ENCODE measurements at places on chromosomes 6 and 20.
A peak's percentile ranks its signal among the peaks of the same experiment; 100 is the strongest.

GRCh38 chr6:140018588-140018987, 644.1 kb upstream of the CITED2 start:
- peak; percentile 87 for DNase-seq

- DNase-seq: no peak
These were observed 66.2 kb upstream of the RALGAPA2 start for GRCh38 chr20:20778676-20779075.

- no peak for DNase-seq
These were observed 33.6 kb upstream of the NOP56 start for GRCh38 chr20:2618815-2619214.

- peak; percentile 43 for DNase-seq
These were observed 689 bp upstream of the BLOC1S5 start for GRCh38 chr6:8064638-8065518.

DNA sequence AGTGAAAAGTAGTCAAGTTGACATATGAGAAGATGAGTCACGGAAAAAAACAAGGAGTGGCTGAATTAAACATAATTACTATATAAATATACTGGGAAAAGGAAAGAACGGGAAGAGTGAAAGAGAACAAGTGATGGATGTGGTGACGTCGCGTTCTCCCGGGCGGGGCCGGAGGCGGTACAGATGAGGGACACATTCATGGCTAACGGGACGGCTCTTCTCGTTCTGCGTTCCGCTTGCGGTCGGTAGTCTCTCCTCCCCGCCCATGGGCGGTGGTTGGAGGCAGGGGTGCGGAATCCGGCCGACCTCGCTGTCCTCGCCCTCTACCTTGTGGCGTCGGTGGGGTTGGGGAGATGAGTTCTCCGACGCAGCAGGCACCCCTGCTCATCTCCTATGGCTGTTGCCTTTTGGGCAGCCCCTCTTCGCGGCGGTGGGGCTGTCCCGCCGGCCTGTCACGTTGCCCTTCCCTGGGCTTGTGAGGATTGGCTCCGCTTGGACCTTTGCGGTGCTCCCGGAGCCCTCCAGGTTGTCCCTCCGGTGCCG, 22.5 kb downstream of the HLA-G start:
- DNase-seq: peak; percentile 16

DNA sequence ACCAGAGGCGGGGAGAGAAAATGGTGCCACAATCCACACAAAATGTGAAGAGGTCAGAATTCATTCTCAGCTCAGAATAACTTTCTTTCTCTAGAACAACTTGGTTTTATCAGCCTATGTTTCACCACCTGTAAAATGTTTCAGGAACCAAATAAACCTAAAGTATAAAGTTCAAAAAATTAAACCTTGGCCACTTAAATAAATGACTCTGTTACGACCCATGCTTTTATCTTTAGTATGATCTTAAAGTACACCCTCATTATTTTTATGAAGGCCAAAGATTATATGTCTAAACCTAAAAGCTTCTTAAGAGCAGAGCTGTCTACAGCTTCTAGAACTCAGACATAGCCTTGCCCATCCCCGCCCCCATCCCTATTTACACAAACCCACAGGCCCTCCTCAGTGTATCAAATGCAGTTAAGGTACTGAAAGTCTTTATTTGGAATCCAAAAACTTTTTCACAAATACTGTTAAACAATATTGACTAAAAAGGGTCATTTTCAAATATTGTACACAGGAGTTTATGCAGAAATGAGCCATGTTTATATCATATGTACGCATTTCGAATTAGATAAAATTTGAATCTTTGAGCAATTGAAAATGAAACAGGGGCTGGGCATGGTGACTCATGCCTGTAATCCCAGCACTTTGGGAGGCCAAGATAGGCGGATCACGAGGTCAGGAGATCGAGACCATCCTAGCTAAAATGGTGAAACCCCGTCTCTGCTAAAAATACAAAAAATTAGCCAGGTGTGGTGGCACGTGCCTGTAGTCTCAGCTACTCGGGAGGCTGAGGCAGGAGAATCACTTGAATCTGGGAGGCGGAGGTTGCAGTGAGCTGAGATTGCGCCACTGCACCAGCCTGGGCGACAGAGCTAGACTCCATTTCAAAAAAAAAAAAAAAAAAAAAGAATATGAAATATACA, 5.7 kb upstream of the NHSL1 start:
- no peak for DNase-seq

- DNase-seq: no peak
These were observed 19.2 kb downstream of the TUBB2B start for GRCh38 chr6:3208098-3208774.

DNA sequence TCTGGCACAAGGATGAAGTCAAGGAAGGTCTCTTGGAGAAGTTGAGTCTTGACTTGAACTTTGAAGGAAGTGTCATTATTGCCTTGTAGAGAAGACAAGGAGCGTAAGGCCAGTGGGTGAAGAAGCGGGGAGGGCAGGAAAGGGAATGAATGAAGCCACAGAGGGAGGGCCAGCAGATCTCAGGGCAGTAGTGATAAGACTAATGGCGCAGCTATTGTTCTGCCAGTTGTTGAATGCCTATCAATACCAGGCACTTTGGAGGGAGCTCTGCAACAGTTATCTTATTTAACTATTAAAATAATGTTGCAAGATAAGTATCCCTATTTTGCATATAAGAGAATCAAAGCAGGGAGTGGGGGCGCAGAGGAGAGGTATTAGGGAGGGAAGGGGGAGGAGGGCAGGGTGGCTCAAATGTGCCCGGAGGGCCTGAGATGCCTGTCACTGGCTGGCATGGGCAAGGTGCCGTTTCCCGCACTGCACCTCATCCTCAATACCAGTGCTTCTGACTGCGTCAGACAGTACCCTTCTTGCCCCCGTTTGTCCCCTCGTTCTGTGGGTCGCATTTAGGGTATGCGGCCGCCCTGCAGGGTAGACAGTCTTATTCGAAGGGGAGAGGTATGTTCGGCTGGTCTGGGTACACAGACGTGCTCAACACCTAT, 109.8 kb downstream of the ZDHHC14 start:
- no peak for DNase-seq

GRCh38 chr6:44415449-44415848, 27.9 kb downstream of the CDC5L start:
- DNase-seq: no peak

DNA sequence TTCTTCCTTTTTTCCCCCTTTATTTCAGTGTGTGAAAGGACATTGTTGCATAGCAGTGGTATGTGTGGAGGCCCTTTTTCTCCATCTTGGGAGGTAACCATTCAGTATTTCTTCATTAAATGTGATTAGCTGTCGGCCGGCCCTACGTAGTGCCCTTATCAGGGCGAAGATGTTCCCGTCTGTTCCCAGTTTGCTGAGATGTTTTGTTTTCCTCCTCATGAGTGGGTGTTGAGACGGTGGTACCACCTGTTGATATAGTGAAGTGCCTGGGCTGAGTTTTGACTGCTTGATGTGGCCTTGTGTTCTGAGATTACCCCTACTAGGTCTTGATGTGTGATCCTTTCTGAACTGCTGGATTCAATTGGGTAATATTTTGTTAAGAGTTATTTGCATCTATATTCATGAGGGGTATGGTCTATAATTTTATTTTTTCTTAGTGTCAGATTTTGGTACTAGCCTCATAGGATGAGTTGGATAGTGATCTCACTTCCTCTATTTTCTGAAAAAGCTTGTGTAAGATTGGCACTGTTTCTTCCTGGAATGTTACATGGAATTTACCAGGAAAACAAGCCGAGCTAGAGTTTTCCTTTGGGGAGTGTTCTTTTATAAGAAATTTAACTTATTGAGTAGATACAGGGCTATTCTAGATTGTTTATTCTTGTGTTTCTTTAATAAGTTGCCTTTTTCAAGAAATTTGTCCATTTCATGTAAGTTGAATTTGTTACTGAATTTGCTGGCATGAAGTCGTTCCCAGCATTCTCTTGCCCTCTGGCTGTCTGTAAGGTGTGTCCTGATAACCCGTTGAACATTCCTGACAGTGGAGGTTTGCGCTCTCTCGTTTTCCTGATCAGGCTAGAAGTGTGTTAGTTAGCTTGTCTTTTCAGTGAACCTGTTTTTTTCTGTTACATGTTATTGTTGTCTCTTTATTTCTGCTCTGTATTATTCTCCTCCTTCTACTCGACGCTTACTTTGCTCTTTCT, 4.3 kb downstream of the MTG2 start:
- no peak for DNase-seq

DNA sequence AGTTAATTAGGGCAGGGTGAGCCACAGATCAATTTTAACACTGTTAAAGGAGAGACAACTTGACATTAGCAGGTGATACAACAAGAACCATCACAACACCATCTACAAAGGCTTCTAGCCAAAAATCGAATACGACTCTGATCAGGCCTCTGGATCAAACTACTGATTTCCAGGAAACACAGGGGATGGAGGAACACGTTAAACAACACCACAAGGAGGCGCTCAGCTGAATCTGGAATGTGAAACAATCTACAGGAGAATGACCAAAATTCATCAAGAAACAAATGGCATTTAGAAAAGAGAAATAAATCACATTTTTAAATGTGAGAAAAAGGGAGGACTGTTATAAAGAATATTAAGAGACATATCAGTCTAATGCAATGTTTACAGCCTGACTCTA, 13.5 kb upstream of the MAFB start:
- DNase-seq: no peak

DNA sequence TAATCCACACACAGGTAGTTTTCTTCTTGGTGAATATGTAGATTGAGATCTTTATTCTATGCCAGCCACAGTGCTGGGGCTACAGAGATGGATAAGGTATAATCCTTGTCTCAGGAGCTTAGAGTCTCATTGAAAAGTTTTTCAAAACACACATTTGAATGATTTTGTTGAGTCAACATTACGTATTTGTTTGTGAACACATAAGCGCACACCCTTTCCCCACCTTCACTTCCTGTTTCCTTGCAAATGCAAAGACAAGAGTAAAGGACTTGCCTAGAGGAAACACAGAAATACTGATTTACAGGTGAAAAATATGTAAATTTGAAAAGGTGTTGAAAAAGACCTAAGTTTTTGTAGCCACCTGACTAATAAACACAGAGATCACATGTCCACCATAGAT, 27.8 kb downstream of the VAPB start:
- no peak for DNase-seq

- no peak for DNase-seq
These were observed 12.8 kb upstream of the CHRNA4 start for GRCh38 chr20:63373996-63374395.

DNA sequence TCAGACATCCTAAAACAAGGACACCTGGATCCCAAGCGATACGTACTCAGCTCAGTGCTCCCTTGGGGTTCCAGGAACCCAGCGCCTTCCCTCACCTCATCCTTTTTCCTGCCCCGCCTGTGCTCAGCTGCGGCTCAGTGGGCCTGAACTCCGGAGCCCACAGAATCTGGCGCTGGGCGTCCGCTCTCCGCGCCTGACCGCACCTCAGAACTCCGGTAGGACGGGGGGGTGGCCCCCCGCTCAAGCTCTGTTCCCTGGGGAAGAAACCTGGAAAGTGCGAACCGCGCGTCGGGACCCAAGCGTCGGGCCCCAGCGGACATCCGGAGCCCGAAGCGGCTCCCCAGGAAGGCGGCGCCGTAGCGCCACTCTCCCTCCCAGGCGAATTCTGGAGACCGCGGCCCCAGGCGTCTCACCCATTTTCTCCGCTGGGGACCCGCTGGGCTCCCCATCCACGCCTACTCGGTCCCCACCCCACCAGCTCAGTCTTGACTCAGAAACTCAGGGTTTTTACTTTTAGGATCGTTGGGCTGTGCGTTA, 336 bp upstream of the LY6G5C start:
- peak; percentile 32 for DNase-seq

DNA sequence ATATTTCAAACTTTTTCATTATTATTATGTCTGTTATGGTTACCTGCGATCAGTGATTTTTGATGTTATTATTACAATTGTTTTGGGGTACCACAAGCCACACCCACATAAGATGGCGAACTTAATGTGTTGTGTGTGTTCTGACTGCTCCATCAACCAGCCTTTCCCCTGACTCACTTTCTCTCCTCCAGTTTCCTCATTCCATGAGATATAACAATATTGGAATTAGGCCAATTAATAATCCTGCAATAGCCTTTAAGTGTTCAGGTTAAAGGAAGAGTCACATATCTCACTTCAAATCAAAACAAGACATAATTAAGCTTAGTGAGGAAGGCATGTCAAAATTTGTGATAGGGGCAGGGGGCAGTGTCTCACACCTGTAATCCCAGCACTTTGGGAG, 16.3 kb upstream of the POPDC3 start:
- no peak for DNase-seq

DNA sequence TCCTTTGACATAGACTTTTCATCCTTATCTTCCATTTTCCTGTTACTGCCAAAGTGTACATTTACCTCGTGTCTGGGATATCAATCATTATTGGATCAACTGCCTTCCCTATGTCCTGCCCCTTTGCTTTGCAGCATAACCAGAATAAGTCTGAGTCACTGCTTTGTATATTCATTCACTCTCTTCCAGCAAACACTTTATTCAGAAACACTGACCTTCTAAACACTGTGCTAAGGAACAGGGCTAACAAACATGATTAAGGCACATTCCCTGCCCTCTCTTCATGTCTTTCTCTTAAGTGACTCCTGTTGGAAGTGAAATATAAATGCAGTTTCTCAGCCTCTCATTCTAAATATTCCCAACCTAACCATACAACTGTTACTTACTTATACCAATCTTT, 66.9 kb downstream of the COL19A1 start:
- DNase-seq: no peak

DNA sequence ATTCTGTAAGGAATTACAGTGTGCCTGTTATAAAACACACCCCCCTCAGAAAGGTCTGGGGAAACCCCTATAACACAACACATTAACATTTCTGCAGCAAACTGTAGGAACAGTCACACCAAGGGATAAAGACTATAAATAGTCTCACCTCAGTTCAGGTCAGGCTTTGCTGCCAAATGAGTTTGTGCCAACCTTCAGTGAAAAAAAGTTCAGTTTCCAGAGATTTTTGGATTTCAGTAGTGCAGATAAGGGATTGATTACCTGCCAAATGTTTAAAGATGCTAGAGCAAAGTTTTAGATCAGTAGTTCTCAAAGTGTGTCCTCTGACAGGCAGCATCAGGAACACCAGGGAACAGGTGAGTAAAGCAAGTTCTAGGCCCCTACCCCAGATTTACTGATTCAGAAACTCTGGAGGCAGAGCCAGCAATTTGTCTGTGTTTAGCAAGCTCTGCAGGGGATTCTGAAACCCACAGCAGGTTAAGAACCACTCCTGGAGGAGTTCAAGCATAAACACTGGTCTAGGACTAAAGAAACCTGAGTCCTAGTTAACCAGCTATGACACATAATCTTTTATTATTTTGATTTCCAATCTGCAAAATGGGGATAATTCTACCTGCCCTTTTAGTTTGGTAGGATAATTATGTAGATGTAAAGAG, 111.0 kb downstream of the RCAN2 start:
- no peak for DNase-seq

DNA sequence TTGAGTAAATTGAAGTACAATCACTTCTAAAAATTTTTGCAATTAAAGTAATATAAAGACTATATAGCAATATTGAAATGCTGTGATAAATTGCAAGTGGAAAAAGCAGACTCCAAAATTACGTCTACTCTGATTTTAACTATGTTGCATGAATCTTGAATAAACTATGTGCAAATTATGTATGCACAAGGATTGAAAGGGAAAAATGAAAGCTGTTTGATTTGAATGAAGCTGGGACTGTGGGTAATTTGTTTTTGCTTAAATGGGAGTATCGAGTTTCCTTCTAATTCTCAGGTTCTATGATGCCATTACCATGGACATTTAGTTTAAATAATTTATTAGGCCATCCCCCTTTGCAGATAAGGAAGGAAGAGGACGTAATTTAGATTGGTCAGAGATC, 198.7 kb upstream of the MYLIP start:
- no peak for DNase-seq

GRCh38 chr6:70398783-70399728, 14.3 kb upstream of the FAM135A start:
- DNase-seq: peak; percentile 17
